Lung (tissue), 17 donors: ENCODE measurements at places on chromosomes 1 and 21. TPM values are rescaled to one million over a fixed set of nuclear protein-coding genes. Genes with fewer than 3 reads are reported as not detected.
A peak's percentile ranks its signal among the peaks of the same experiment; 100 is the strongest.

GRCh38 chr1:99662539-99663080 lies 16.7 kb downstream of the PALMD start:
- peak overlapping the region; percentile 37 for H3K27ac ChIP-seq
- H3K27me3 ChIP-seq: no peaks in the 10 kb centered on the region
- H3K4me1 ChIP-seq: peaks cover 25% of the 10 kb centered on the region
- peaks cover 15% of the 10 kb centered on the region for H3K36me3 ChIP-seq

DNA sequence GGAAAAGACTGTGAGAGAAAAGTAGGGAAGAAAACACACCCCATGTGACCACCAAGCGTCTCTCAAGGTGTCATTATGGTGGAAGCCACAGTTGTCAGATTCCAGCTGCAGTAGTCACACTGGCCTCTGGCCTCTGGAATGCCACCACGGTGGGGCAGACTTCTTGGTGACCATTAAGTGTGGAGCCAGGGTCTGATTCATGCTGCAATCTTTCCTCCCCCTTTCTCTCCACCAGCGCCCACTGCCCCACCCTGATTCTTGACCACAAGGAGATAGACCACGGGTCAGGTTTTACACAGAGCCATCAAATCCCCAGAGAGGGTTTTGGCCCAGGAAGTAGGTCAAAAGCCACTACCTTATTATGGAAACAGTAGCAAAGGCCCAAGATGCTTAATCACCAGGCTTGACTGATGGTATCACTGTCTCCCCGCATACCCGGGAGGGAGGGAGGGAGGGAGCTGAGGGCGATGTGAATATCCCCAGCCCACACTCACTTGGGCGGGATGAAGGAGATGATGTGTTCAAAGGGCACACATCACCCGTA lies 52.7 kb upstream of the GRHL3 start:
- no peak overlapping the region for H3K4me3 ChIP-seq
- no peaks in the 10 kb centered on the region for H3K36me3 ChIP-seq
- H3K27ac ChIP-seq: no peak overlapping the region
- DNase-seq: no peak
- no peaks in the 10 kb centered on the region for H3K27me3 ChIP-seq
- H3K4me1 ChIP-seq: no peaks in the 10 kb centered on the region

GRCh38 chr1:160777486-160778089 lies 18.4 kb upstream of the LY9 start:
- peak; percentile 36 for DNase-seq
- H3K36me3 ChIP-seq: no peaks in the 10 kb centered on the region
- H3K4me3 ChIP-seq: no peak overlapping the region
- H3K4me1 ChIP-seq: no peaks in the 10 kb centered on the region

Gene ESPN
- total RNA-seq: 11.2 TPM

Gene GSTM5
- total RNA-seq: 23.7 TPM

Gene CCDC27
- not detected for total RNA-seq

DNA sequence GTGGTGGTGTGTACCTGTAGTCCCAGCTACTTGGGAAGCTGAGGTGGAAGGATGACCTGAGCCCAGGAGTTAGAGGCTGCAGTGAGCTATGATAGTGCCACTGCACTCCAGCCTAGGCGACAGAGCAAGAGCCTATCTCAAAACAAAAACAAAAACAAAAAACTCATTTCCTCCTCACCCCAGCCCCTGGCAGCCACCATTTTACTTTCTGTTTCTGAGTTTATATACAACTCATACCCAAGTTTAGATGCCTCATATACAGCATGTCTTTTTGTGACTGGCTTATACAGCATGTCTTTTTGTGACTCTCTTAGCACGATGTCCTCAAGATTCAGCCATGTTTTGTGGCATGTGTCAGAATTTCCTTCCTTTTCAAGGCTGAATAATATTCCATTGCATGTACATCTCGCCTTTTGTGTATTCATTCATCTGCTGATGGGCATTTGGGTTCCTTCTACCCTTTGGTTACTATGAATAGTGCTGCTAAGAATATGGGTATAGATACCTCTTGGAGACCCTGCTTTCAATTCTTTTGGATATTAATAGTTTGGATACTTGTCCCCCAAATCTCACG lies 14.7 kb downstream of the COA7 start:
- no peak for DNase-seq
- H3K36me3 ChIP-seq: peaks cover 5% of the 10 kb centered on the region
- no peak overlapping the region for H3K4me3 ChIP-seq
- no peaks in the 10 kb centered on the region for H3K27me3 ChIP-seq

GRCh38 chr21:39061766-39062165 lies 121.5 kb downstream of the PSMG1 start:
- no peaks in the 10 kb centered on the region for H3K36me3 ChIP-seq
- H3K27ac ChIP-seq: no peak overlapping the region
- H3K27me3 ChIP-seq: no peaks in the 10 kb centered on the region
- DNase-seq: no peak
- H3K4me1 ChIP-seq: peaks cover 22% of the 10 kb centered on the region

- DNase-seq: no peak
- H3K4me3 ChIP-seq: no peak overlapping the region
- no peak overlapping the region for H3K27ac ChIP-seq
- peaks cover 4% of the 10 kb centered on the region for H3K4me1 ChIP-seq
- no peaks in the 10 kb centered on the region for H3K36me3 ChIP-seq
These were observed 122.4 kb downstream of the CDC7 start for GRCh38 chr1:91623020-91623419.

- H3K4me3 ChIP-seq: no peak overlapping the region
- H3K27ac ChIP-seq: no peak overlapping the region
- H3K4me1 ChIP-seq: peaks cover 12% of the 10 kb centered on the region
- peaks cover 29% of the 10 kb centered on the region for H3K36me3 ChIP-seq
- DNase-seq: no peak
These were observed 177.3 kb downstream of the TGFBR3 start for GRCh38 chr1:91708691-91709090.

GRCh38 chr21:41877901-41878830 lies 978 bp downstream of the PRDM15 start:
- H3K4me1 ChIP-seq: no peaks in the 10 kb centered on the region
- no peaks in the 10 kb centered on the region for H3K27me3 ChIP-seq
- peak; percentile 42 for DNase-seq

Gene SH3BGRL3
- 317 TPM for total RNA-seq

DNA sequence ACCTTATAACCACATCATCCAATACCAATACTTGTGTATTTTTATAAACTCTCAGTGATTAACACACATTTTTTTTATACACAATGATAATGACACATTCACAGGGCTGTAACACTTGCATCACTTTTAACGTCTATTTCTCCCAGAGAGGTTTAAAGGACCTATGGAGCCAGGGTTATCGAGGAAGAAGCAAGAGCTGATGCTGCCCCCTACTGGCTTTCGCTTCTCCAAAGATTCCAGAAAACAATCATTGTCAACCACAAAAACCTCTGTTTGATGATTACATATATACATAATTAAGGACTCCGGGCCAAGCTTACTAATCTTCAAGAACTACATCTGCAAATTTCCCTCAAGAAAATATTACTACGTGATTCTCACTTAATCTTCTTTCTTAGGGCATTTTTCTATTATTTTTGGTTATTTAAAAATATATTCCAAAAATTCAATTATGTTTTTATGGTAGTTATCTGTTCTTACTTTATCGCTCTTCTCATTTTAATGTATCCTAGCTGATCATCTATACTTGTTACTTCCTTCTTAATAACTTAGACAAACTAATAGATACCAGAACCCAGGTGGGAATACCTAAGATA lies 214.5 kb downstream of the VAV3 start:
- peak; percentile 74 for DNase-seq
- no peaks in the 10 kb centered on the region for H3K4me1 ChIP-seq
- H3K27ac ChIP-seq: no peak overlapping the region
- no peak overlapping the region for H3K4me3 ChIP-seq
- no peaks in the 10 kb centered on the region for H3K27me3 ChIP-seq

DNA sequence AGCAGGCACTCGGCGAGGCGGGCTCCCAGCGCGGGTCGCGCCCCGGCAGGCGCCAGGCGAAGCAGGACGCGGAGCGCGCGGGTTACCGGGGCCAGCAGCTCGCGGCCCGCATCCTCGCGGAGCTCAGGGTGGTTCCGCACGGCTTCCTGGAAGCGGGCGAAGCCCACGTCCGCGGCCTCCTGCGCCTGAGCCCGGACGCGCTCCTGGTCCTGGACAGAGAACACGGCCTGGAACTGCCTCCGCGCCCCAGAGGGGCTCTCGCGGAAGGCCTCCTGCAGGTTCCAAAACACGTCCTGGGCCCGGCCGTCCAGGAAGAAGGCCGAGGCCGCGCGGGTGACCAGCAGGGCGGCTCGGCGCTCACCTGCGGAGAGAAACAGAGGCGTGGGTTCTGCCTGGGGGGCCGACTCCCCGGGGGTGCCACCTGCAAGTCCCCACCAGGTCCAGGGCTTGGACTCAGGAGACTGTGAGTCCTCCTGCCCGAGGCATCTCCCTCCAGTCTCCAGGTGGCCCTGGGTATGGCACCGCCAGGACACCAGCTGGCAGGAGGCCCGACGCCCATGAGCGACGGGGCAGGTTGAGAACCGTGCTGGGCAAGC lies 11.4 kb downstream of the TTC34 start:
- H3K27ac ChIP-seq: no peak overlapping the region
- no peaks in the 10 kb centered on the region for H3K4me1 ChIP-seq
- no peak for DNase-seq
- H3K36me3 ChIP-seq: no peaks in the 10 kb centered on the region
- no peak overlapping the region for H3K4me3 ChIP-seq

Gene DIO1
- 1.9 TPM for total RNA-seq

- H3K27me3 ChIP-seq: no peaks in the 10 kb centered on the region
- no peak for DNase-seq
These were observed 20.4 kb upstream of the RGS16 start for GRCh38 chr1:182624577-182624976.

- no peak for DNase-seq
- no peaks in the 10 kb centered on the region for H3K27me3 ChIP-seq
- peaks cover 3% of the 10 kb centered on the region for H3K4me1 ChIP-seq
These were observed 9.1 kb upstream of the SH3D21 start for GRCh38 chr1:36297062-36297461.

GRCh38 chr1:85801520-85801919 lies 93.3 kb upstream of the ZNHIT6 start:
- H3K4me3 ChIP-seq: no peak overlapping the region
- no peaks in the 10 kb centered on the region for H3K27me3 ChIP-seq
- H3K27ac ChIP-seq: no peak overlapping the region
- no peaks in the 10 kb centered on the region for H3K4me1 ChIP-seq
- no peak for DNase-seq

Gene FMO4
- 2.7 TPM for total RNA-seq

DNA sequence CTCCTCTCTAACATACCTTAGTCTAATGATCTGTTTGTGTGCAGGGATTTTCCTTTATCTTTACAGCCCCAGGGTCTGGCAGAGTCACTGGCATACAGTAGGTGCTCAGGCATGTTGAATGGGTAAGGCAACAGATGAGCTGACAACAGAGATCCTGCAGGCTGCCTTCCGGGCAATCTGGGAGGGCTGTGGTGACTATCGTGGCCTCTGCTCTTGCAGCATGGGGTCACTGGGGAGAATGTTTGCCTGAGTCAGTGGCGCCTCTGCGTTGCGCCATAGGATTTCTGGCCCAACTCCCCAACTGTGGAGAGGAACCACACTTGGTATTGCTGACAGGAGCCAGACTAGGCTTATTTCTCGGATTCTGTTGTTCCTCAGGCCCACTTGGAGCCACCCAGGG lies 93.8 kb downstream of the LAMC2 start:
- H3K4me3 ChIP-seq: no peak overlapping the region
- H3K36me3 ChIP-seq: no peaks in the 10 kb centered on the region
- H3K27me3 ChIP-seq: no peaks in the 10 kb centered on the region
- no peaks in the 10 kb centered on the region for H3K4me1 ChIP-seq
- H3K27ac ChIP-seq: no peak overlapping the region

- no peaks in the 10 kb centered on the region for H3K27me3 ChIP-seq
- no peaks in the 10 kb centered on the region for H3K4me1 ChIP-seq
- H3K36me3 ChIP-seq: no peaks in the 10 kb centered on the region
- H3K4me3 ChIP-seq: no peak overlapping the region
These were observed 319.2 kb downstream of the SMYD3 start for GRCh38 chr1:246187834-246188372.

DNA sequence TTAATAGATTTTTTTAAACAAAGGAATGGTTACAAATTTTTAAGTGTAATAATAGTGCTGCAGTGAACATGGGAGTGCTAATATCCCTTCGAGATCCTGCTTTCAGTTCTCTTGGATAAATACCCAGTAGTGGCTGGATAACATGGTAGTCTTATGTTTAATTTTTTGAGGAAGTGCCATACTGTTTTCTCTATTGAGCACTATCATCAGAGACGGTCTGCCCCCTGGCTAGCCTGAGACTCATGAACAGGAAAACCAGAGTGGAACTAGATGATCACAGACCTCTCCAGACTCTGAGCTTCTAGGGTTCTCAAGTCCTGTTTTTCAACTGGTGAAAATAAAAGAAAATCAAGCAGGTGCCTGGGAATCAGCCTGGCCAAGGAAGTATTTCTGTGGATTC lies 97.3 kb upstream of the MARK1 start:
- no peak for DNase-seq
- no peaks in the 10 kb centered on the region for H3K36me3 ChIP-seq
- H3K27ac ChIP-seq: no peak overlapping the region
- no peaks in the 10 kb centered on the region for H3K4me1 ChIP-seq

Gene GPR25
- 0.49 TPM for total RNA-seq

DNA sequence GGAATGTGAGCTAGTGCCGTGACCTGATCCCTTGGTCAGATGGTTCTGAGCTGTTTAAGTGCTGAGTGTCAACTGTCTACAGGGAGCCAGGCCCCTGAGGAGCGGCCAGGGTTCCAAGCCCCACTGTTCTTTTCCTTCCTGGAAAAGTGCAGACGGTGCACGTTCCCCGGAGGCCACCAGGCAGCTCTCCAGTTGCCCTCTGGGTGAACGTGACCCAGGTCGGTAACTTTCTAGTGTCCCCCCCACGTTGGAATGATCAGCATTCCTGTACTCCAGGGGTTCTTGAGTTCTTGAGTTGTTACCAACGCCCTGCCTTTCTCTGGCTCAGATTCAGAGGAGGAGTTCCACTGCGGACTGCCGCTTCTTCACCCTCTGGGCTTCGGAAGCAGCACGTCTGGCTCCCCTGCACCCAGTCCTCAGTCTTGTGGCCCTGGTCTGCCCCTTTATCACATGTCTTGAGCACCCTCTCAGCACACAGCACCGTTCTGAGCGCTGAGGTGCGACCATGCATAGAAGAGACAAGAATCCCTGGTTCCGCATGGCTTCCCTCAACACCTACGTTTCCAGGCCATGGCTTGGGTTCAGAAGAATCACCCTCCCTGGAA lies 131.5 kb downstream of the DHRS3 start:
- DNase-seq: peak; percentile 81
- H3K36me3 ChIP-seq: no peaks in the 10 kb centered on the region
- H3K4me1 ChIP-seq: peaks cover 52% of the 10 kb centered on the region
- H3K4me3 ChIP-seq: no peak overlapping the region
- no peaks in the 10 kb centered on the region for H3K27me3 ChIP-seq
